ENCODE measurements at places on chromosomes 13 and 19. TPM values are rescaled to one million over a fixed set of nuclear protein-coding genes. Genes with fewer than 3 reads are reported as not detected.

- DNase-seq: no peak
These were observed 107.5 kb downstream of the PCDH17 start for GRCh38 chr13:57739089-57739488.

DNA sequence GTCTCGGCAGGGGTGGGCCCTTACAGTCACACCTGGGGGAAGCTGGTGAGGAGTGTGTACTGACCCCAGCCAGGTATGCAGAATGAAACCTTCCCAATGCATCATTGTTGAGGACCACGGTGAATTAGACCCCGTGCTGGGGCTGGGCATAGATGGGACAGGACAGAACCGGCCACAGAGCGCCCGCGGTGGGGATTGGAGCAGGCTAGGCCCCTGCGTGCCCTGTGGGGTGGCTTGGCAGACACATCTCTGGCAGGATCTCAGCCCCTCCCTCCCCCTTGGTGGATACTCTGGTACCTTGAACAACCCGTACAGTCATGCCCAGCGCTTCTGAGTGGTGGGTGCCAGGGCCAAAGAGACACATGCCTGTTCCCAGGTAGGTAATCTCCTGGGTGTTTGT lies 200.6 kb downstream of the TEX29 start:
- no peak for DNase-seq

GRCh38 chr13:66618702-66619101 lies 611.4 kb downstream of the PCDH9 start:
- DNase-seq: no peak

- DNase-seq: no peak
These were observed 442.3 kb downstream of the TUBA3C start for GRCh38 chr13:18739310-18739709.

DNA sequence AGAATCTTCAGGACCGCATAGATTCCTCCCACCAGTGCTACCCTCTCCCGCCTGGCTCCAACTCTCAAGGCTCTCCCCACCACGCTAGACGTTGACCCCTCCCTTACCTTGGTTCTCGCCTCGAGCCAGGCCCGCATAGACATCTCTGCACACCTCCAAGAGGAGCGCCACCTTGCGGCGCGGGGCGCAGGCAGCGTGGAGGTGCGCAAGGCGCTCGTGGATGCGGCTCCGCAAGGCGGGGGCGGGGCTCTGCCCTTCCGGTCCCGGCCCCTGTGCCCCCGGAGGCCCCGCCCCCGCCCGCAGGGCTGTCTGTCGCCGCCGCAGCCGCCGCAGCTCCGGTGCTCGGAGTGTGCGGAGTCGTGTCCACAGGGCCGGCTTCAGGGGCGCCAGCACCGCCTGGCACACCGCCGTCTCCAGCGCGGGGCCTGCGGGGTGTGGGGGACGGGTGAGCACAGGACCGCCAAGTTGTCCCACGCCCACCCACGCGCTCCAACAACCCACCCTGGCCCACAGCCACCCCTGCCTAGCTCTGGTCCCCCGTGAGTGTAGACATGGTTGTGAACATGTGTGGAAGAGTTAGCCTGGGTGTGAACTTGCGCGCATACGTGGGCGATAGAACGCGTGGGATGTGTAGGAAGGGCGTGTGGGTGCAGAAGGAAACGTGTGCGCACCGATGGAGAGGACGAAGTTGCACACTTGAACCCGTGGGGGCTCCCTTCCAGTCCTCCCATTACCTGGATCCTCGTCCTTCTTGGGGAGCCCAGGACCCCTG lies 8.1 kb downstream of the RINL start:
- peak; percentile 89 for DNase-seq

GRCh38 chr19:30229525-30230174 lies 142.5 kb upstream of the ZNF536 start:
- DNase-seq: no peak

GRCh38 chr13:110760611-110761010 lies 47.1 kb downstream of the ING1 start:
- DNase-seq: no peak

- DNase-seq: peak; percentile 92
These were observed 665 bp downstream of the TUBGCP3 start for GRCh38 chr13:112587212-112587763.

DNA sequence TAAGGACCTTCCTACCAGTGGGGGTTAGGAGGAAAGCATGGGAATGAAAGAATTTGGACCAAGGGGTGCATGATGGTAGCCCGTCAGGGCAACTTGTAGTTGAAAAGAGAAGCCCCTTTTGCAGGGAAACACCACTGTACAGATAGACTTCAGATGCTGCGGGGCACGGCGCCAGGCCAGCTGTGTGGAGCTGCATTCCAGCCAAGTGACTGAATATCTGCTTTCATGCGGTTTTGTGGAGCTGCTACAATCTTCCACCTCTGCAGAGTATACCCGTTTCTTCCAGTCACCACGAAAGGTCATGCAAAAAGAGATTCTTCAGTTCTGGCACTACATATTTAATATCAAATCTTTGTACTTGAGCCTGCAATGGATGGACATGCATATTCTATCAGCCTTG lies 104.7 kb downstream of the RGCC start:
- no peak for DNase-seq

DNA sequence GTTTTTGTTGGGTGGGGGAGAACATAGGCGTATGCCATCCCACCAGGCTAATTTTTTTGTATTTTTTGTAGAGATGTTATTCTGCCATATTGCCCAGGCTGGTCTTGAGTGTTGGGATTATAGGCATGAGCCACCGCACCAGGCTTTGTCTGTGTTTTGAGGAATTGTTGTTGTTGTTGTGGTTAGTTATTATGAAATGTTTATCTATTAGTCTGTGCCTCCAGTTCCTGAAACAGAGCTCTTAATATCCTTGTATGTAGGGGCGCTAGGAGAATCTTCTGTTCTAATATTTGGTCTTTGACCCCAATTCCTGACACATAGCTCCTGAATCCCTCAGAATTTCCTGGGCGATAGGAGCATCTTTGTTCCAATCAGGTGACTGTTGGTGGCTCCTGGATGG lies 5.6 kb upstream of the LATS2 start:
- no peak for DNase-seq

GRCh38 chr13:30463787-30464495 lies 1.8 kb downstream of the HMGB1 start:
- peak; percentile 79 for DNase-seq

GRCh38 chr19:33434069-33434885 lies 60.8 kb downstream of the CEBPG start:
- no peak for DNase-seq

DNA sequence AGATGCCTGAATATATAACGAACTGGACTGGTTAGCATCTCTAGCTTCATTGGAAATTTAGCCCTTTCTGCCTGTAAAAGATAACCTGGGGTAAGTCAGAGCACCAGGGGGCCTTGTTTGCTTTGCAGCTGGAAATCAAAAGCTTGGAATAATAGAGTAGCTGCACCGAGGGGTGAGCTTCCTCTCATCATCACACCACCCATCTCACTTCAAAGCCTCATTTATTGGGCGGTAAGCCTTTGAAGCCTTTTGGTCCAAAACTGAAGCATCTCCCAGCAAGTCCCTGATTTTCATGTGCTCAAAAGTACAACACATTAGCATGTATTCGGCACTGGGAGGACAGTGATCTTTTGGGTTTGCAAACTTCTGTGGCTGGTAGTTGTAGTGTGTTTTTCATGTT lies 405.1 kb downstream of the FOXO1 start:
- no peak for DNase-seq

DNA sequence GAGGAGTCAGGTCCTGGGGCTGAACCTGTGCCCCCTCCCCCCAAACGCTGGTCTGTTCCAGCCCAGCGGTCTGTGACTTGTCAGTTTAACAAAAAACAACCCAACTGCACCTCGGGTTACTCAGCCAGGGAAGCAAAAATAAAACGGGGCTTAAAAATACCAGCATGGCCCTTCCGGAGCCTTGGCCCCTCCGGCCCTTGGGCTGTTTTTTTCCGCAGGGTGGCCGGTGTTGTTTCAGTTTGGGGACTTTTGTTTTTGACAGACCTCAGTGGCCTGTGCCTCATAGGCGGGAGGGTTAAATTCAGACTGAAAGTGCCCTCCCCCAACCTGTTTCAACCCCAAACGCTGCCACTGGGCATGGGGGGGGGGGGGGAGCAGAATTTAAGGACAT lies 4.0 kb downstream of the TCF3 start:
- DNase-seq: no peak

DNA sequence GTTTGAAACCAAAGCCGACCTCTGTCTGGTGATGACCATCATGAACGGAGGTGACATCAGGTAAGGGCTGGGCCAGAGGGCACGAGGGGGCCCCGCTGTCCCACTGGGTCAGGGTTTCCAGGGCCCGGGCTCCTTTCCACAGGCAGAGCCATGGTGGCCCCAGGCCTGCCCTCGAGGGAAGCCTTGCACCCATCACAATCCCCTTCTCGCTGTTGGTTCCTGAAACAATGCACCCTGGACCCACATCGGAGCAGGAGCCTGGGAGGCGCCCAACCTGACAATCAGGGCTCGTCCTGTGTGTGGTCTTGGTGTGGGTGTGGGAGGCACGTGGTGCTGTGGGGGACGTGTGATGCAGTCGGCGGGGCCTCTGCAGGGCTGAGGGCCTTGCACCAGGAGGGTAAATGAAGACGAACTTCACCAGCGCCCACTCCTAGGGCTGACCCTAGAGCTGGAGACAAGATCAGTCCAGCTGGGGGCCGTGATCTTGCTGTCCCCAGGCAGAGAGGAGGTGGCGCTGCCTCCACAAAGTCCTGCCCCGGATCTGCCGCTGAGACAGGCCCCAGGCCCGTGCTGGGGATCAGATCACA lies 2.8 kb downstream of the GRK1 start:
- no peak for DNase-seq

GRCh38 chr19:23522431-23522830 lies 127.2 kb upstream of the ZNF91 start:
- DNase-seq: no peak

GRCh38 chr13:35714588-35715377 lies 238.3 kb upstream of the MAB21L1 start:
- no peak for DNase-seq

DNA sequence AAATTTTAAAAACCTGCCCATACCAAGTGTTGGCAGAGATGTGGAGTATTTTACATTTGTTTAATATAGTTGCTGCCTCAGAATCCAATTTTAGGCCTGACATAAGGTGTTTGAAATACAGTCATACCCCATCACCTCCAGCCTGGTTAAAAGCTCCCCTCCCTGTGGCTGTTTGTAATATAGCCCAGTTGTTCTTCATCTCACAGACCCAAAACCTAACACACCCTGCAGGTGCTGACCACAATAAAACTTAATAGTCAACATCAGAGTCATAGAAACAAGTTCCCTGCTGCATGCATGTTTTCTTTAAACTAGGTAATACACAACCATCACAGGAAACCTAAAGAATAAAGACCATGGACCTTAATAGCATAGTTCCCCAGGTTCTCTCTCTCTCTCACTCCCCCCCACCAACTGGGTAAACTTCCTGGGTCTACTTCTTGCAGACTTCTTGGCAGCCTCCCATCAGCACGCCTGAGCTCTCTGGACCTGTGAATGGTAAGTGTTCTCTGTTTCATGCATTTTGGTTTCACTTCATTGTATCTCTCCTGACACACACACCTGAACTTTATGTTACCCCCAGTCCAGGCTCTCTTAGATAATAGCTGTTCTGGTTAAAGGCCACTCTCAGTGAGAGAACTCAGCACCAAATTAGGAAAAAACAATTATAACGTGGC lies 1369.9 kb downstream of the EFNB2 start:
- no peak for DNase-seq

DNA sequence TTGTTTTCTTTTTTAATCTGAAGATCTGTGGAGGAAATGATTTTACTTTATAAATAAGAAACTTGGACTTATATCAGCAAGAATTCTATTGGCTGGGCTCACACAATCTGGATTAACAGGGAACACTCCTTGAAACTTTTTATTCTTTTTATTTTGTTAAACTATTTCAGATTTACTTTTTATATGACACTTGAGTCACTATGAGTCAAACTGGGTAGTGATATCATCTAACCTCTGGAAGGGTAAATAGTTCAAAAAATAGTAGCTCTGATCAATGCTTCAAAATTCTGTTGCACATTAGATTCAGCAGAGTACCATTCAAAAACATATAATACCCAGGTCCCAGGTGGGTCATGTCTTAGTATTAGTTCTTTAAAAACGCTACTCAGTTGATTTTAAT lies 55.1 kb upstream of the NBEA start:
- no peak for DNase-seq

- DNase-seq: no peak
These were observed 8.2 kb upstream of the UBL3 start for GRCh38 chr13:29858667-29859066.

DNA sequence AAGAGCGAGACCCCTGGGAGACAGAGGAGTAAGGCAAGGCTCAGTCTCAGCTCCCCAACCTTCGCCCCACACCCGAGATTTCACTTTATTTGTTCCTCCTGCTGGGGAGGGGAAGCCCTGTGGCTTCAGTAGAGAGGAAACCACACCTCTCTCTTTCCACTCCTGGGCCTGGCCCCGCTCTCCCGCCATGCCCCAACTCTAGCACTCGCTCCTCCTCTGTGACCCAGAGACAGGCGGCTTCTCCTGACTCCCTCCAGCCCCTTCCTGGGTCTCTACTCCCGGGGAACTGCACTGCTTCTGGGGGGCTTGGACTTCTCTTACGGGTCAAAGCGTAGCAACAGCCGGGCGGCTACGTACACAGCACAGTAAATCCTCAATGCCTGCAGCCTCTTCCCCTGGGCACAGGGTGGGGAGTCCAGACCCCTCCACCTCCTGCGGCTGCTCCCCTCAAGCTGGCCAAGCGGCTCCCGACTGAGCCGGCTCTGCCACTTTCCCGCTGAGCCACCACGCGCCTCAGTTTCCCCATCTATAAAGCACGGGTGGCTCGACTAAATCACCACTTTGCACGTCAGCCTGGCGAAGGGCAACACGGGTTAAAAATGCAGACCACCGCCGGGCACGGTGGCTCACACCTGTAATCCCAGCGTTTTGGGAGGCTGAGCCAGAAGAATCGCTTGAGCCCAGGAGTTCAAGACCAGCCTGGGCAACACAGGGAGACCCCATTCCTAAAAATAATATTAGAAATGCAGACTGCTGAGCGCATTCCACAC lies 1.4 kb downstream of the RNF126 start:
- DNase-seq: no peak

- DNase-seq: no peak
These were observed 123.9 kb downstream of the SLC7A1 start for GRCh38 chr13:29471551-29471950.

DNA sequence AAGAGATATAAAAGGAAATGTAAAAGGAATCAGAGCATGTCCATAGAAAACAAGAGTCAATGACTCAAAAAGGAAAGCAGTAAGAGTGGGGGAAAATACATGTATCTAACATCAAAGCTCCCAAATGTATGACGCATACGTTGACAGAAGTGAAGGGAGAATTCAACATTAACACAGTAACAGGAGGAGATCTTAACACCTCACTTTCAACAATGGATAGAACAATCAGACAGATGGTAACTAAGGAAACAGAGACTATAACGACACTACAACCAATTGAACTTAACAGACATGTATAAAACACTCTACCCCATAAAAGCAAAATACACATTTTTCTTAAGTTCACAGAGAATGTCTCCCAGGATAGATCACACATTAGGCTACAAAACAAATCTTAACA lies 774.8 kb upstream of the ARGLU1 start:
- DNase-seq: no peak

ABHD13 gene
- polyA plus RNA-seq: 9.9 TPM

PRR19 gene
- polyA plus RNA-seq: 0.51 TPM

BBC3 gene
- 4.4 TPM for polyA plus RNA-seq

ARHGAP33 gene
- polyA plus RNA-seq: 1.2 TPM

DCT gene
- polyA plus RNA-seq: 0.40 TPM

NPHS1 gene
- not detected for polyA plus RNA-seq

CCNA1 gene
- polyA plus RNA-seq: 1.3 TPM

All from adrenal gland (tissue), 19 donors.